ENCODE measurements at places on chromosomes 7 and 10.

DNA sequence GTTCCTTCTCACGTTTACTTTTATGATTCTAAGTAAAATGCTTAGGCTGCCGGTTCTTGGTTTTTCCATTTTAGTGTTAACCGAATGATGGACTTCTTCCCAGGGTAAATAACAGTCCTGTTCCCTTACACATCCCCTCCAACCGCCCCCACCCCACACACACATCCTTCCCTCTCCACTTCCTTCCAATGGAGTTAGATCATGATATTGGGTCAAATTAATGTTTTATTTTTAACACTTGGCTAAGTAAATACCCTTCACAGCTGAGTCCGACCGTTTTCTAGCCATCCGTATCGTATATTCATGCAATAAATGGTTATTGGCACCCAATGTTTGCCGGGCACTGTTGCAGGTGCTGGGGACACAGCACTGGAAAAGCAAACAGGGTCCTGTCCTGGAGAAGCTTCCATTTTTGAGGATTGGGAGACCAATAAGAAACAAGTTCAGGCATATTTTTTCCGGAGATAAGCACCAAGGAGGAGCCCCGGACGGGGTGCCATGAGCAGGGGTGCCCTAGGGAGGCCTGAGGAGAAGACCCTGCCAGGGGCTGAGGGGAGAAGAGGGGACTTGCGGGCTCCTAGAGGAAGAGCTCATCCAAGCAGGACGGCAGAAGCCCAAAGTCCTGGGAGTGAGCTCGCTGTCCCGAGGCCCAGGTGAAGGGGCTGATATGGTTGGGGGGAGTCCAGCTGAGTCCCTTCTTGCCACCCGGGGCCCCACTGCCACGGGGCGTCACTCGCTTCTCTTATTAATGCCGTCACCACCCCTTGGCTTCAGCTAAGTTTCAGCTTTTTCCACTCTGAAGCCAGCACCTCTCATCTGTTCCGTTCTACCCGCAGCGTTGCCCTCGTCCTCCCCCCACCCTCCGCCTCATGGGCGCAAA, 126.0 kb upstream of the RET start:
- no peak for DNase-seq

- no peak for DNase-seq
These were observed 223.7 kb downstream of the MAD1L1 start for GRCh38 chr7:2008936-2009540.

DNA sequence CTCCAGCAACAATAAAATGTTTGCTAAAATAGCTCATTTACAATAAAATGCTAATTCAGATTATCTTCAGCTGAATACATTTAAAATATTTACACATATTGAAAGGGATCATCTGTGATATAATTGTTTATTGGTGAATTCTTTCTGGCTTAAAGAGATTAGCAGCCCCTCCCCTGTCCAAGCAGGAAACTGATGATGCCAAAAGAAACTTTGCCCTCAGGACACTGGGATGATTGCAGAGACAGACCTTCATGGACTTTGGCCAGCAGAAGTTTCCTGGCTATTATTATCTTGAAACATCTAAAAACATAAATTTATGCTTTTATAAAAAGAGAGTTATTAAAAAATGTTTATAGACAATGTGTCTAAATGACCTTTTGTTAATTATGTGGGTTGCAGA, 764.9 kb upstream of the MBL2 start:
- DNase-seq: no peak

DNA sequence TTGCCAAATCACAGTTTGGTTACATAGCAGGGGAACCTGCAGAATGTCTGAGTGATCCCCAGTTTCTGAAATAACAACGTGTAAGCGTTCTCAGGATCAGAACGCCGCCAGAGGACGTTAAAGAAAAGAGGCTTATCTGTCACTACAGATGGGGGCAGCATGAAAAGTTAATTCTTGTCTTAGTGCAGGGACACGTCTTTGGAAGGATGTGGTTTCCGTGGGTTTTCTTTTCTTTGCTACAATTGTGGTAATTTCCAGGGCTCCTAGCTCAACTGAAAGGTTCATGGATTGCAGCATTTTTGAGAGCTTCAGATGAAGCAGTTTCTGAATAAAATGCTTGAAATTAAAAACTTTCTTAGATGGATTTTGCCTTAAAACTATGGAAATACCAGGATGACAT, 106.6 kb downstream of the PRKCQ start:
- DNase-seq: peak; percentile 2

DNA sequence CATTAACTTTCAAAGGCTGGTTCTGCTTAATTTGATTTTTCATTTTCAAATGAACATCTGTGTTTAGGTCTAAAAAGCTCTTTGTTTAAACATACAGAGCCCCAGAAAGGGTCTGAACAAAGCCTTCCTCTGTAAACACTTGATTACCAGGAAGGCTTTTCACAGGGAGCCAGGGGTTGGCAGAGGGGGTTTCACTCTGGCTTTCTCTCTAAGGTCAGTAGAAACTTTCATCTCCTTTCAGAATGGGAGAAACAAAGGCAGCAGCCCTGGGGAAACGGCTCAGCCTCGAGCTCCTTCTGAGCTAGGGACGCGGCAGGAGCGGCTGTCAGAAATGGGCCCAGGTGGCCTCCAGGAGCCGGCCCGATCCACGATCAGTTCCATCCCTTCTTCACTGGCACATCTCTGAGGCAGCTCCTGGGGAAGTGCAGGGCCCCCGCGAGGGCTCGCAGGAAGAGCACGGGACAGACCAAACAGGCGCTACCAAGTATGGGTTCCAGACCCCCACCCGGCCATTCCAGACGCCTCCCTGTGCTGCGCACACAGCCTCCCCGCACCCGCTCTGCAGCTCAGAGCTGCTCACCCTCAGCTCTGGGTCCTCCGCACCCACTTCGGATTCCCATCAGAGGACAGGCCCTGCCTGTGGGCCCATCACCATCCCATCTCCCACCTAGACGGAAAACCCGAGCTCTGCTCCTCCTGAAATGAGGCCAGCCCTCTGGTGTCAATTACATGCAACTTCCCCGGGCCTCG, 124.1 kb downstream of the MAD1L1 start:
- DNase-seq: no peak

DNA sequence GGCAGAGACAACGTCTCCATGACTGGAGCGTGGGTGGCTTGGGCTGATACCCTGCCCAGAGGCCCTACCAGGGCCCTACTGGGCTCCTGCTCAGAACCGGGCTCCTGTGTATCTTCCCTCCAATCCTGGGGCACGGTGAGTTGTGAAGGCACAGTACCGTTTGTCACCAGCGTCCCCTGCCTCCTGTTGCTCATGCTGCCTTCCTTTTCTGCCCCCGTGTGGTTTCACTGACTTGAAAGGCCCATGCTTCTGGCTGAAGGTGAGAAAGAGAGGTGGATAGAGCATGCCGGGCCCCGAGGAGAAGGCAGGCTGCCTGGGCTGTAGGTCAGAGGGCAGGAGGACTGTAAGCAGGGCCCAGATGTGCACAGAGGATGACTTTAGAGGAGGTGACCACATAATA, 9.1 kb upstream of the DMBT1 start:
- DNase-seq: no peak

DNA sequence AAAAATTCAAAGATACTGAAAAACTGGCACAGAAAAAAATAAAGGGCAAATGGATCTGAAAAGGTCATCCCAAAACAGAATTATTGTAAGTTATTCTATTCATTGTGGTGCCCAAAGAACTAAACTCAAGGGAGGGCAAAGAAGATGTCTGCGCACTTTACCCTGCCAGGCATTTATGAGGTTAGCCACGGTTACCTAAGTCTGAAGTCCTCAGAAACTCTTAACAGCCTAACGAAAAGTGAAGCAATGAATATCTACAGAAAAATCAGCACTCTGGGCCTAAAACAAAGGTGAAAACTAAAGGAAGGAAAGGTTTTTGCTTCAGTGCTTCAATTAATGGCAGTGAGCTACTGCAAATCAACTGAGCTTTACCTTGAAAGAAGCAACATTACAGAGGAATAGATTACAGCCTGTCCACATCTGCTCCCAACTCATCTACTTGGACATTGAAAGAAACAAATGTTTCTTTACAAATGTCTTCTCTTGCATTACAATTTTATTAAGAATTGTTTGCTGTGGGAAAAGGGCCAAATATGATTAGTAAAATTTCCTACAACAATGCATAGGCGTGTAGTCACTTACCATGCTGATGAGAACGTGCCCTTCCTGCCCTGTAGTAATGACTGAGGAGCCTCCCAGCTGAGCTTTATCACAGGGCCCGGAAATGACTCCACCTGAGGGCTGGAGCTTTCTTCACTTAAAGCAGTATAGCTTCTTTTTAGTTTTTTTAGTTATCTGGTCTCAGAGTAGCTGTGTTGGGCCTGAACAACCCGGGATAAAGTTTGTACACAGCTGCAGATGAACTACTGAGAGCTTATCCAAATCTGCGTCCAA, at the start of gene TUBAL3:
Gene TUBAL3 (minus strand): TSS at position 621 of the 834 bp plus-strand sequence. CDS start 36 bp downstream, at position 585.
- DNase-seq: no peak

GRCh38 chr7:36165059-36165458, 12.0 kb downstream of the EEPD1 start:
- DNase-seq: peak; percentile 48

GRCh38 chr10:12406764-12407400, 57.5 kb downstream of the CAMK1D start:
- no peak for DNase-seq

DNA sequence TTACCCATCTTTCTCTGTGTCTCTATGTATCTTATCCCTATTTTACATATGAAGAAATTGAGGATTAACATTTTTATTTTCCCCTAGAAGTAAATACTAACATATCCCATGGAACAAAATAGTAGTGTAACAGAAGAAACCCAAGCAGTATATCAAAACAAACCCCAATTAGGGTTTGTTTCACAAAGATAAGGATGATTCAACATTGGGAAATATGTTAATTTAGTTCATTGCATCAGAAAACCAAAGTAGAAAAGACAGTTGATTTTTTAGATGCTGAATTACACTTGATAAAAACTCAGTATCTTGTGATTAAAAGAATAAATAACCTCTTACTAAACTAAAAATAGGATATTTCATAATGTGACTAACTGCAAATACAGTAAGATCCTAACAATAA, 87.8 kb downstream of the GLCCI1 start:
- DNase-seq: peak; percentile 21

DNA sequence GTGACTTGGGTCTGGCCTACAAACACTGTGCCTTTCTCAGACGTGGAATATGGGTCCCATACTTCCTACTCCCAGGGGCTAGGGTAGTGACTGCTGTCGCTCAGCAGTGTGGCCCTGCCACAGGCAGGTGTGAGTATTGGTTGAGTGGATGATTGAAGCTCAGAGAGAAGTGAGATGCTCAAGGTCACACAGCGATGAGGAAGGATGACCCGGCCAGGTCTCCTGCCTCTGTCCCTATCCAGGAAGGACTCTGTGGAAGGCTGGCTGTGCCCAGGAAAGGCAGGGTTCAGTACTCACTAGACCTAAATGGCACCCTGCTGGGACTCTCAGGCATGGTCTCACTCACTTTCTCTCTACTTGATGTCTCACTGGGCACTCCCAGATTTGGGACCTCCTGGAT, 2.8 kb downstream of the PRF1 start:
- no peak for DNase-seq

- no peak for DNase-seq
These were observed 81.4 kb upstream of the CAPZA2 start for GRCh38 chr7:116780966-116781365.

GRCh38 chr10:95756809-95757684, 1.1 kb downstream of the ENTPD1 start:
- peak; percentile 7 for DNase-seq

- peak; percentile 84 for DNase-seq
These were observed 171.9 kb downstream of the HDAC9 start for GRCh38 chr7:18667466-18667865.

GRCh38 chr10:51606825-51607462, 92.5 kb downstream of the CSTF2T start:
- no peak for DNase-seq

GRCh38 chr7:127858915-127859189, 172.4 kb downstream of the LRRC4 start:
- DNase-seq: no peak

DNA sequence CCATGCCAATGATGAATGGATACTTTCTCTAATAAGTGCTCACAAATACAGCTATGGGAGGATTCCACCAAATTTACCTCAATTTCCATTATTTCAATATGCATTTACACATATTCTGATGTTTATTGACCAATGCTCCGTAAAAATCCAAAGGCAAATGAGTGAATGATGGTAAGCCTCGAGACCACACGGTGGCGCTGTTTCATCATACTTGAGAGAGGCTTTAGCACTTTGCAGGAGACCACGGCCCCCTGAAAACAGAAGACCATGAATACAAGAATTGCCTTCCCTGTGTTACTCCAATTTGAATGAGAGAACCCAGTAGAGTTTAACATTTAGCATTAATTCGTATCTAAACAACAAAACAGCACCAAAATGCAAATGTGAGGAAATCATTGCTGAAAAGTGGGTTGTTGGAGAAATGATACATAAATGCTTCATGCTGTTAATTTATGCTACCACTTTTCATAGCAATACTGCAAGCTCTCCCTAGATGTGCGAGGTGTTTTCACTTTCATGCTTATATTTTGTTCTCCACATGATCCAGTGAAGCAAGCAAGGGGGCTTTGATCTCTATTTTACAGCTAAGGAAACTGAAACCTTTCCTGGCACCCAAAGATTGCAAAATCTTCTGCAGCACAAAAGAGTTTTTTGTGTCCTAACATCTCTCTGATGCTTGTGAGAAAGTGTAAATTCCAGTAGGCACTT, 35.4 kb downstream of the TRIL start:
- peak; percentile 68 for DNase-seq

DNA sequence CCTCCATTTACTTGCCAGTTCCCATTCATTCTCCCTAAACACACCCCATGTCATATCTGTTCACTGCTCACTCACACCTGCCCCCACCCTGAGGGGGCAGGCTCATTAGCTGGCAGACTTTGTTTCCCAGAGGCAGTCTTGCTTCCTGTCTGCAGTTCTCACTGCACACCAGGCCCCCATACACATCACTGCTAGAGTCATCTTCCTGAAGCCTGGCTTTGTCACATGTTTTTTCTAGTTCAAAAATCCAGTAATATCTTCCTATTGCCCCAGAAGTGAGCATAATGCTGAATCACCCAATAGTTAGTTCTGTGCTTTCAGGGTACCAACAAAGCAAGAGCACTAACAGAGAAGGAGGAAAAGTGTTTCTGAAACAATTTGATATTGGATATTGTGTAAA, 1.9 kb downstream of the LRRC72 start:
- DNase-seq: no peak

DNA sequence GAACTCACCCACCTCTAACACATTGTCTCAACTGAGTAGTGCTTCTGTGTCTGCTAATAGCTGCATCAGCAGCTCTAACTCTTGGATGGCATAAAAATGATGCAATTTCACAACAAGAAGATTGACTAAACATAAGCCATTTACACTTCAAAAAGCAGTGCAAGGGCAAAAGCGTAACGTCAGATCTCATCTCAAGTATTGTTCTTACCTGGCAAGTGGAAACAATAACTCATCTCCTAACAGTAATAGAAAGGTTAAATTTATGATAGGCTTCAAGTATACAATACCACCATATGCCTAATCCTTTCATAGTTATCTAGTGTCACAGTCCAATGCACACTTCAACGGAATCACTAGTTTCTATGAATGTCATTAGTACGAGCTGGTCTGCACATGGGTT, 14.8 kb downstream of the TPK1 start:
- no peak for DNase-seq

DNA sequence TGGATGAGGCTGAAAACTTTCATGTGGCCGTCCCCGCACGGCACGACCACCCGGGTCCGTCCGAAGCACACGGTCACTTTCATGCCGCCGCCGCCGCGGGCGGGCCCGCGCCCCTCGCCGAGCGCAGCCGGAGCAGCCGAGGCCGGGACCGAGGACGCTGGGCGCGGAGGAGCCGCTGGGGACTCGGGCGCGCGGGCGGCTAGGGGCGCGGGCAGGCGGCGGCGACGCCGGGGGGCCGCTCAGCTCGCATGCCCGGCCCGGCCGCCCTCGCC, 247 bp downstream of the PARD3 start:
- DNase-seq: no peak

Data from EH (cell line).